ENCODE measurements at places on chromosomes 4 and X.

- peak; percentile 81 for DNase-seq
Observed at GRCh38 chrX:15269618-15270521, at the start of gene ASB9. Gene ASB9, minus strand, starts transcription at chrX:15270083. Its CDS starts 209 bp downstream, at chrX:15269874.

DNA sequence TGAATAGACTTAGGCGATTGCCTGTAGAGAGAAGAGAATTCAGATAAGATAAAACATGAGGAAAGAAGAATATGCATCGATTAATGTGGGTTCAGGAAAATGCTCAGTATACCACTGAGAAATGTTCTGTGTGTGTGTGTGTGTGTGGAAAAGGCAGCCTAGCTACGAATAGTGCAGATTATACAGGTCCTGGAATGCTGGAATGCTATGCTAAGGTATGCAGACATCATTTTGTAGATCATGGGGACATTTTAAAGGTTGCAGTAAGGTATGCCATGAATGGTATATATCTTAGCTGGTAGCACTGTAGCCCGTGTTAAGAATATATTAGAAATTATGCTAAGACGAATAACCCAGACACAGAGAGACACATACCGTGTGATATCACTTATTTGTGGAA, 267.9 kb downstream of the TLL1 start:
- no peak for DNase-seq

GRCh38 chrX:7771788-7772438, 71.1 kb upstream of the VCX start:
- DNase-seq: no peak

GRCh38 chrX:136627409-136627808, 20.5 kb upstream of the CD40LG start:
- DNase-seq: no peak

- DNase-seq: no peak
Observed at GRCh38 chrX:148915474-148915873, 415.1 kb downstream of the AFF2 start.

DNA sequence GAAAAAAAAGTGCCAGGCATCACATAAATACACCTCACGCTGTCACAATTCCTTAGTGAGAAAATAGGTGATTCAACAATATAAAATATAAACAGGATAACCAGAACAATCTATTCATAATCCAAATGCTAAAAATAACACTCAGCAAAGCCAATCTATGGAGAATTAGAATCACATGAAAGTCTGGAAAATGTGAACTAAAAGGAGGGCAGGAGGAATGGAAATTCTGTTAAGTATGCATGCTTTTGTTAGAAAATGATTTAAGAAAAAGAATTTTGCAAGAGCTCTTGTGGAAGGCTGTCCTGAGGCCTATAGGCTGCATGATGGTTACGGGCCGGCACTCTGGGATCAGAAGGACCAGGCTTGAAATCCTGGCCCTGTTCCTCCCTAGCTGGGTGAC, 70.6 kb upstream of the PROM1 start:
- no peak for DNase-seq

DNA sequence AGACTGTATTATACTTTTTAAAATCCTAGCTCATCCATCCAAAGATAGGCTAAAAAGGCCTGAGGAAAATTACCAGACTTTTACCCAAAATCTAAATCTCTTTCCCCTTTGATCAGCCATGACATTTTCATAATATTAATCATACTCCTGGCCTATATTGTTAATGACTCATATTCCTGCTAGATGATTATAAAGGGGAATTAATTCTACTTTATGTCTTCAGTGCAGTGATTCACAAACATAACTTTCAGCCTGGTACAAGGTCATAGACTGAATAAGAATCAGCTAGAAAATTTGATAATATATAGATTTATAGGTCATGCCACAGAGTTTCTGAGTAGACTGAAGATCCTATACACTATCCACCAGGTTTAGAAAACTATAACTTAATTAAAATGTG, 1905.4 kb downstream of the C4orf33 start:
- peak; percentile 8 for DNase-seq

- DNase-seq: no peak
Observed at GRCh38 chrX:154334496-154334895, 38.9 kb downstream of the TKTL1 start.

GRCh38 chr4:56655627-56656345, 25.3 kb downstream of the HOPX start:
- DNase-seq: no peak

- no peak for DNase-seq
Observed at GRCh38 chrX:123331859-123332258, 147.8 kb downstream of the GRIA3 start.

- no peak for DNase-seq
Observed at GRCh38 chr4:166499820-166500219, 626.8 kb downstream of the TLL1 start.

GRCh38 chrX:124256216-124256615, 76.2 kb upstream of the TEX13D start:
- DNase-seq: peak; percentile 37

DNA sequence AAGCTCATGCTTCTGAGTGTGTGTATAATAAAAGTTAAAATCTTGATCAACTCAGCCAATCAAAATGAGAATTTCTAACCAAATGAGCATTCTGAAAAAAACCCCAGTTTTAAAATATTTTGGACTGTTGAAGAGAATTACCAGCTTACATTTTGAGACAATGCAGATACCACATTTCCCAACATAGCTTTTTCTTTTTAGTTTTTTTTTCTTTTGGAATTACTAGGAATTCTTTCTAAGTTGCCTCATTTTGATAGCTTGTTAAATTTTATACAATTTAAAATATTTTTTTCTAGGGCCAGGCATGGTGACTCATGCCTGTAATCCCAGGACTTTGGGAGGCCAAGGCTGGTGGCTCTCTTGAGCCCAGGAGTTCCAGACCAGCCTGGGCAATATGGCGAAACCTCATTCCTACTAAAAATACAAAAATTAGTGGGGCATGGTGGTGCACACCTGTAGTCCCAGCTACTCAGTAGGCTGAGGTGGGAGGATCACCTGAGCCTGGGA, 2.2 kb downstream of the RP2 start:
- peak; percentile 56 for DNase-seq

DNA sequence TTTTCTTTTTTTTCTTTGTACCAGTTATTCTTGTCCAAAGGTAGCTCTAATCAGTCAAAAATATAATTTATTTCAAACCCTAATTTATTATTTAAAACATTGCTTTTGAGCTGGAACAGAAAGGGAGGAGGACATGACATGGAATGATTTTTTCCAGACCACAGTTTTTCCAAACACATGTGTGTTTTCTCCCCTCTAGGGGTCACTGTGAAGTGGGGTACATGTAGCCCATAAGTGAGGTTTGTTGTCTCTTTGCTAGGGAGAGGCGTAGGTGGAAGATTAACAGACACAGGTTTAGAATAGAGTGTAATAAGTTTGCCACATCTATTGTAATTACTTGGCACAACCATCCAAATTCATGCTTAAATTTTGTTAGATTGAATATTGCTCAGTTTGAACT, 83.0 kb downstream of the TNIP2 start:
- no peak for DNase-seq

DNA sequence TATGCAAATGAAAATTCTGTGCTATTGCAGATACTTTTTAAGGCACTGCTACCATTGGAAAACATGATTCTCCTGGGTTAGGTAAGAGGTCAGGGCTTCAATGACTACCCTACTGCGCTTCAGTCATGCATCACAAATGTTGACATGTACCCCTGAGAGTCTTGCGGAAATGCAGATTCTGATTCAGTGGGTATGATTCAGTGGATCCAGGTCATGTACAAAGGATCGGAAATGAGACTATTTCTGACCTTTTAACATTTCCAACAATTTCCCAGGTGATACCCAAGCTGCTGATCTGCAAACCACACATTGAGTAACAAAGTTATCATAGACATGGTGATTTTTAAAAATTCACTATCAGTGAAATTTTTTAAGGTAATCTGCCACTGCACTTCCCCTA, 62.6 kb downstream of the DDX53 start:
- DNase-seq: no peak

DNA sequence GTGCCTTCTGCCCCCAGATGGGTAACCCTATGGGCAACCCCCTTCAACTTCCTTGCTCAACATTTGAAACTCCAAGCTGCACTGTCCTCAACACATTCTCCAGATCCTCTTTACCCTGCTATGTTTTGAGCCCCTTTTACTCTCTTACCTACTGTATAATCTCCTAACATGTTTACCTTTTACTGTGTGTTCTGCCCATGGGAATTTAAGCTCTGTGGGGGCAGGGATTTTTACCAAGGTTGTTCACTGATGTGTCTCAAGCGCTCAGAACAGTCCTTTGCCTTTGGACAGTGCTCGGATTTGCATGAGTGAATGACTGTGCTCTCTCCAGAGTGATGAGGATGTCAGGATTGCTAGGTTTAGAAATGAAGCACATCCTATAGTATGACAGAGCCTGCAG, 53.2 kb downstream of the SORBS2 start:
- no peak for DNase-seq

DNA sequence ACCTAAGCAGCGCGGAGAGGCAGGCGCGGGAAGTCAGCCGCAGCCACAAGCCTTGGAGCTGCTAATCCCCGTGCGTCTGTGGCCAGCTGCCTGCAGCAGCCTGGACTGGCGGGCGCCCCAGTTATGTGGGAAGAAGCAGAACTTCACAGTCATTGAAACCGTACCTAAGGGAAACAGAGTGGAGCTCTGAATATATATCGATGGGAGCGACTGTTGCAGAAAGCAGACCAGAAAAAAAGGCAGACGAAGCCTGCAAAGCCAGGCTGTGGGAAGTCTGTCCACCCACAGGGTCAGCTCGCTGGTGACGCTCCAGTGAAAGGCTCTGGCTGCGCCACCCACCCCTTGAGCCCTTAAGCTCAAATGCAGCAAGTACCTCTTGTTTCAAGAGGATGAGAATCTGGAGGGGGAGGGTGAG, 24.7 kb downstream of the KCNE5 start:
- peak; percentile 4 for DNase-seq

DNA sequence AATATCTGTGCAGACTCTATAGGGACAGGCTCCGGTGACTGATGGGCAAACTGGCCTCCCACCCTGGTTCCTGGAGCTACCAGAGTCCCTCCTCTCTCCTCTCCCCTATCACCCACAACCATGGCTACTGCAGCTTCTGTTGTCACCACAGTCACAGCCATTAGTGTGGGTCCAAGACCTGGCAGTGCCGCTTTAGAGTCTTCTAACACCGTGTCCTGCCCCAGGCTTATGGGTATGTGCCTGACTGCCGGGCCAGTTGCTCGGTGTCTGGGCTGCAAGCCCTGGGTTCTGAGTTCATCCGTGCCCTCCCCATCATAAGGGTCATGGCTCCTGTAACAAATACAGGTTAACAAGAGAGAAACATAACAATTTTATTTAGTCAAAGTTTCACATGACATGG, 85.4 kb downstream of the FNIP2 start:
- no peak for DNase-seq

- DNase-seq: no peak
Observed at GRCh38 chr4:649751-650310, 24.2 kb downstream of the ATP5ME start.

DNA sequence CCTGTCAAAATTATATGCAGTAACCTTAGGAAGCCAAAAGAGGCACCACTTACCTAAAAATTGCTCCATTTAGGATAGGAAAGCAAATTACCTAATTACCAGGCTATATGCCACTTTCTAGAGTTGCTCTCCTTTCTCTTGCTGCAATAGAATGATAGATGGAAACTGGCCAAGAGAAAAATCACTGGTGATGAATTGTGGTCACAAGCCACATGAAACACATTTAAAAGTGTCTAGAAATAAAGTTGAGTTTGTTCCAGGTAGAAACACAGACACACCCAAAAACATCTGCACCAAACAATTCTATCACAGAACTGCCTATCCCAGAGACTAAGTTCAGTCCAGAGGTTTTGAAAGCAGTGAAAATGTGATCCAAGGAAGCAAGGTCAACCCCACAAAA, 337.7 kb downstream of the PCDH19 start:
- DNase-seq: no peak

DNA sequence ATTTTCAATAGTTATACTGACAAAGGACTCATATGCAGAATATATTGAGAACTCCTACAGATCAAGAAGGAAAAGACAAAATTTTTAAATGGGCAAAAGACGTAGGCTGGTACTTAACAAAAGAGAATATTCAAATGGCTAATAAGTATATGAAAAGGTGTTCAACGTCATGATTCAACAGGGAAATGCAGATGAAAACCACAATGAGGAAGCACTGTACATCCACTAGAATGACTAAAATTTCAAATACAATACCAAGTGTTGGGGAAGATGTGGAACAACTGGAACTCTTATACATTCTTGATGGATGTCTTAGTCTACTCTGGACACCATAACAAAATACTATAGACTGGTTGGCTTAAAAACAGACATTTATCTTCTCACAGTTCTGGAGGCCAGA, 1.3 kb upstream of the MRFAP1L1 start:
- no peak for DNase-seq

DNA sequence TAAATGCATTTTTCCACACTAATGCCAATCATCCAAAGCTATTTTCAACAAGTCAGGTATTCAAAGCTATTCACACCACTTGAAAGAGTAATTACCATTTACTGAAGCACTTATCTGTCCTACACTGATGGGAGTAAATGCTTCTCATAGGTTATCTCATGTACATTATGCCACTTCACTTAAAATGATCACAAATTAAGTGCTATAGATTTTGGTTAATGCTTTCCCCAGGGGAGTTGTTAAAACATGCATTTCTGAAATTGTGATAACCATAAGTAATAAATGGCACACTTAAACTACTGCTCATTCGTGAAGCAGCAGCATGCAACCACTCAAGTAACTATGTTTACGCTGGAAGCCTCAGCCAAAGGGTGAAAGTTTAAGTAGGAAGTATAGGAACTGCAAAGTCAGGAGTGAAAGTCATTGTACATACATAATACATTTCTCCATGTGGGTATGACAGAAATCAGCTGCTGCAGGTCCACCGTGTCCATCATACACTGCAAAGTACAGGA, 6.6 kb downstream of the PPM1K start:
- no peak for DNase-seq

DNA sequence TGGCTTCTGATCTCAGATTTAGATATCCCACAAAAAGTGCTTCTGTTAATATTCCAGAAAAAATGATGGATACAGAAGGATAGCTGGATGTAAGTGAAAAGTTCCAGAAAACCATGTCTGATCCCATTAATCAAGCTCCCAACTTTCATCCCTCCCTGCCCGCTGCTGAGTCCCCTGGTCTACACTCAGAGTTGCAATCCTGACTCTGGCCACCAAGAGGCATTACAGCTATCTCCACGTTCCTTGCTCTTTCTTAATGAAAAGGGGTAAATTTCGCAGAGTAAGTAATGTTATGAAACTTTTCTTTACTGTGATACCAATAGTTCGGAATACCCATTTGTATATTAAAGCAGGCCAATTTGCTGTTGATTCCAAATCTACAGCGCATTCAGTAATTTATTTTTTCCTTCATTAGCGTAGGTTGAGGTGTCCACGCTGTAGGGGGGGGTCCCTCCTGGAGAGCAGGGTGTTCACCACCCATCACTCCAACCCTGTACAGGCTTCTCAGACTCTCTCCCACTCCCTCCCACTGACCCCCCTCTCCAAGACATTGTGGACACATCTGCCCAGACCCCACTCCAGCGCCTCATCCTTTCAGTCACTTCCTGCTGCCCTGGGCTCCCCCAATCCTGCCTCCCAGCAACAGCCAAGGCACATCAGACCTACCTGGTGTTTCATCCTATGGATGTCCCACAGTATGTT, 55.1 kb downstream of the RAB40A start:
- peak; percentile 37 for DNase-seq

Measured in EL (cell line).